RPMI7951 (cell line): ENCODE measurements at places on chromosomes 16 and 17. TPM values are rescaled to one million over a fixed set of nuclear protein-coding genes. Genes with fewer than 3 reads are reported as not detected.

KIF19 gene
- total RNA-seq: not detected in 2 replicates

C17orf67 gene
- 0.10 and 0.12 TPM in 2 replicates for total RNA-seq

SLFN13 gene
- total RNA-seq: 0.84 and 1.2 TPM in 2 replicates

NOD2 gene
- 2.8 and 3.1 TPM in 2 replicates for total RNA-seq

LGALS9B gene
- total RNA-seq: not detected in 2 replicates

ZNF768 gene
- total RNA-seq: 17.5 and 19.1 TPM in 2 replicates

CLTC gene
- total RNA-seq: 250 and 286 TPM in 2 replicates

- peak; percentile 88 for DNase-seq
These were observed 87.4 kb upstream of the LHX1 start for GRCh38 chr17:36849871-36850348.

- no peak for DNase-seq
These were observed 5.7 kb upstream of the SNAI3 start for GRCh38 chr16:88691924-88692560.

DNA sequence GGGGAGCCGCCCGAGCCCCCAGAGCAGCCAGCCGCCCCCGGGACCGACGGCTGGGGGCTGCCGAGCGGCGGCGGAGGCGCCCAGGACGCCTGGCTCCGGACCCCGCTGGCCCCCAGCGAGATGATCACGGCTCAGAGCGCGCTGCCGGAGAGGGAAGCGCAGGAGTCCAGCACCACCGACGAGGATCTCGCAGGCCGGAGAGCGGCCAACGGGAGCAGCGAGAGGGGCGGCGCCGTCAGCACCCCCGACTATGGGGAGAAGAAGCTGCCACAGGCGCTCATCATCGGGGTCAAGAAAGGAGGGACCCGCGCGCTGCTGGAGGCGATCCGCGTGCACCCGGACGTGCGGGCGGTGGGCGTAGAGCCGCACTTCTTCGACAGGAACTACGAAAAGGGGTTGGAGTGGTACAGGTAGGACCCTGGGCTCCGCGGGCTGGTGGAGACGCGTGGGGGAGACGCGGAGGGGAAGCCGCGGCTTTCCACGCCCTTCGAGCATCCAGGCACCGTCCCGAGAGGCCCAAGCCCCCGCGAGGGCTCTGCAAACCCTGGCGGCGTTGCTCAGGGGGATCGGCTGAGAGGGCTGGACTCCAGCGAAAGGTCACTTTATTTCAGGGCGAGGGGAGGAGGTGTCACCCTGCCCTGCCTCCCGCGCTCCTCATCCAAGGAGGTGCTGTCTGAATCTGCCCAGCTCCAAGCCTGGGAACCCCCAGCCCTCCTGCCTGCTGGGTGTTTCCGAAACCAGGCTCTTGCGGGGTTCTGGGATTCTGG, 1.2 kb downstream of the HS3ST4 start:
- DNase-seq: no peak

DNA sequence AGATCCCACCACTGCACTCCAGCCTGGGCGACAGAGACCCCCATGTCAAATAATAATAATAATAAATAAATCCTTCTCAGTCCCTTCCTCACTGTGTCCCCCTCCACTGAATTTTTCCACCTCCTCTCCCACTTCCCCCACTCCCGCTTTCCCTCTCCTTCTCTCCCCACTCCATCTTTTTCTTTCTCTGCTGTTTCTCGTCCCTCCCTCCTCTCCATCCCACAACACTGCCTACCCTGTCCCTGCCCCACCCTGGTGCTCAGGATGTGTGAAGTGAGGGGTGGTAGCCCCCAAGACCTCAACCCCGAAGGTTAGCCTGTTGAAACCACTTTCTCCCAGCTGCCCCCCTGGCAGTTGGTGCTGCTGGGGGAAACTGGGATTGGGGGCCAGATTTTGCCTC, 34.4 kb upstream of the STH start:
- no peak for DNase-seq

- no peak for DNase-seq
These were observed 11.5 kb downstream of the ZNF597 start for GRCh38 chr16:3431779-3432219.

DNA sequence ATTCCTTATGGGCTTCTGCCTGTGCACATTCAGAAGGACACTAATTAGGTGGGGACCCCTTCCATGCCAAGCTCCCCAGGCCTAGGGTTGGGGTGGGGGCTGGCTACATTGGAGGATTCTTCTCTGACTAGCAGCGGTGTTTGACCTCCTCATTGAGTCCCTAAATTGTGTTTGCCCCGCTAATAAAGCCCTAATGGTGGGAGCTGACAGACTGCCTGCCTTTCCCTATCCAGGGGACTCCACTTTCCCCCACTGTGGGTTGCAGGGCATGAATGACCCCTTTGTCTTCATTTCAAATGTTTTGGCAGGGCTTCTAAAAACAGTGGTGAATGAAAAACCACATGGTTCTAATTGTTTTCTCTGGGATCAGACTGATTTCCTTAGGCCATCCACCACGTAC, 476.8 kb upstream of the CDH11 start:
- DNase-seq: peak; percentile 82

GRCh38 chr17:68572138-68572842, 28.9 kb downstream of the FAM20A start:
- no peak for DNase-seq

- peak; percentile 19 for DNase-seq
These were observed 32.8 kb downstream of the BEAN1 start for GRCh38 chr16:66459878-66460277.
